ENCODE measurements at places on chromosomes 5 and 9. TPM values are rescaled to one million over a fixed set of nuclear protein-coding genes. Genes with fewer than 3 reads are reported as not detected.

DNA sequence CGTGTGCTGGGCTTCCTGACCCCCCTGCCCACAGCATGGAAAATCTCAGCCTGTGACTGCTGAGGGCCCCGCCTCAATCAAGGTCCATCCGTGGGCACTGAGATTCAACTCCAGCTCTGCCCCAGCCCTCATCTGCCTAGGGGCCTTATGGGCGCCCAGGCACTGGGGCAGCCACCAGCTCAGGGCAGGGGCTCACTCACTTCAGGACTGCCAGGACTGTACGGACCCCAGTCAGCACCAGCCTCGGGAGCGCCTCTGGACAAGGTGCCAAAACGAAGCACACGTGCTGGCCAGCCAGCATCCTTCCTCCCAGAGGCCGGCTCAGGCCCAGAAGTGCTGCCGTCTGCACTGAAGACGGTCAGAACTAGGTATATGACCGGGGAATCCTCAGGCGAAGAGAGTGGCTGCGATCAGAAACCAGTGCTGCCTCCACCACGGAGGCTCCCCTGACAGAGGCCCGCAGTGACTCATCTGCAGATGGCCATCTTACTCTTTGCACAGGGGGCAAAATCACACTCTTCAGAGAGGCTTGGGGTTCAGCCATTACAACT, 19.6 kb downstream of the CLPTM1L start:
- DNase-seq, result no peak

GRCh38 chr9:133702798-133703590, 35.2 kb downstream of the SARDH start:
- DNase-seq, result peak; percentile 38

GRCh38 chr9:134062461-134063087, 5.3 kb downstream of the BRD3 start:
- no peak for DNase-seq

DNA sequence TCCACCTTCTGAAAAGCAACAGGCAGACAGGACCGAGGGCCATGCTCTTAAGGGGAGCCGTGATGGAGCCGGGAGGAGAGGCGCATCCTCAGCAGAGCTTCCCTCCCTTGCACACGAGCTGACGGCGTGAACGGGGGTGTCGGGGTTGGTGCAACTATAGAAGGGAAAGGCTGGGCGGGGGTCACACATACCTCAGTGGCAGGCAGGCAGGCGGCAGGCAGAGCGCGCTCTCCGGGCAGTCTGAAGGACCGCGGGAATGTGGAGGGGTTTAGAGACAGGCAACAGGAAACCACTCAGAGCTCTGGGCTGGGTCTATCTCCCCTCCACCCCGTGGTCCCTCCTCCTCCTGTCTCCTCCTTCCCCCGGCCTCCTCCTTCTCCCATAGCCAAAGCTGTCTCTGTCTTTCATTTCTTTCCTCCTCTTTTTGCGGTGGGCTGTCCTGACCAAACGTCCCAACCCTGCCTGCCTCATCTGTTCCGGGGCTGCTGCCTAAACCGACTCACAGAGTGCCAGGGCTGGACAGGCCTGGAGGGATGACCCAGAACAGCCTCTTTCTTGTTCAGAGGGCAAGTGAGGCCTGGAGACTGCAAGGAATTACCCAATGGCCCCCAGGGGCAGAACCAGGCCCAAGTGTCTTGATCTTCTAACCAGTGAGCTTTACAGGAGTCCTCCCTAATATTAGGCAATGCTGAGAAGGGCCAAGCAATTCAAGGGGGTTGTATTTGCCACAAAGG, at the start of gene SPARC:
Gene SPARC (minus strand): TSS at position 242 of the 734 bp plus-strand sequence. CDS start 10,727 bp downstream, outside the sequence.
- DNase-seq, result peak; percentile 94

Gene TOMM5
- total RNA-seq, result 142 TPM

Gene TSPAN17
- 51.0 TPM for total RNA-seq

Gene TAF11L5
- not detected for total RNA-seq

Gene ANKRD55
- not detected for total RNA-seq
